ENCODE measurements at places on chromosomes 1 and 21.
A peak's percentile ranks its signal among the peaks of the same experiment; 100 is the strongest.

GRCh38 chr1:87805666-87806378 is 477.1 kb downstream of the LMO4 start:
- peak; percentile 79 for DNase-seq

DNA sequence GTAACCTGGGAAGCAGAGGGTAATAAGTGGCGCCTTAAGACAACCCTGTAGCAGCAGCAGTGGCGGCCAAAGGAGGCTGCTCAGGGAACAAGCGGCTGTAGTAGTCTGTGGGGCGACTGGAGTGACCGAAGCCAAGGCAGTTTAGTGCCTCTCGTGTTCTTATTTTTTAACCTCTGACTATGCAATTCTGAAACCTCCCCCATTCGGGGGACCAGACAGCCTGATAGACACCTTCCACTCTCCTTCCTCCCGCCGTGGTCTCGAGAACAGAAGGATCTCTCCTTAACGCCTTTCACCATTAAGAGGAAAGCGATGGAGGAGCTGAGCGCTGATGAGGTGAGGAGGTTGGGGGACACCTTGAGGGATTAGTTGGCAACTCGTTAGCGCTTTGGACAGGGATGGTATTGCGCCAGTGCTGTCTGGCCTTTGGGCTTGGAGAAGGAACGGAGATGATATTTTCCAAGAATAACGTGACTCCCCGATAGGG is 644 bp downstream of the UBE4B start:
- DNase-seq = peak; percentile 38

- no peak for DNase-seq
These were observed 835 bp upstream of the TSPAN2 start for GRCh38 chr1:115090186-115090490.

DNA sequence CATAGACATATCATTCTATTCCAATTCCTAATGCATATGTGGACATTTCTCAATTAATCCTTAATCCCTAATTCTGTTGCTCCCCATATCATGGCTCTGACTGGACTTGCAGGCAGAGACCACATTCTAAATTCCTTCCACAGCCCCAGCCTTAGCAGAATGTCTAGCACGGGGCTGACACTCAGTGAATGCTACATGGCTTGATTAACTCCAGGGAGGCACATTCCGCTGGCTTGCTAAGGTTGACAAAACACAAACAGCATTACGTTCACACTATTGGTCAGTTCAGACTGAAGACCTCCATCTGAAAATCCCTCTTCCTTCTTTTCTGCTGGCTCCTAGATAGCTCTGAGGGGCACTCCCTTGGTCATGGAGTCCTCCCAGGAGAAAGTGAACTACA is 119.4 kb downstream of the ASTN1 start:
- DNase-seq = no peak

GRCh38 chr1:204714861-204715511 is 29.4 kb upstream of the LRRN2 start:
- no peak for DNase-seq

GRCh38 chr1:203751051-203751450 is 13.9 kb upstream of the LAX1 start:
- peak; percentile 20 for DNase-seq

GRCh38 chr1:97337250-97338030 is 583.4 kb downstream of the DPYD start:
- no peak for DNase-seq

DNA sequence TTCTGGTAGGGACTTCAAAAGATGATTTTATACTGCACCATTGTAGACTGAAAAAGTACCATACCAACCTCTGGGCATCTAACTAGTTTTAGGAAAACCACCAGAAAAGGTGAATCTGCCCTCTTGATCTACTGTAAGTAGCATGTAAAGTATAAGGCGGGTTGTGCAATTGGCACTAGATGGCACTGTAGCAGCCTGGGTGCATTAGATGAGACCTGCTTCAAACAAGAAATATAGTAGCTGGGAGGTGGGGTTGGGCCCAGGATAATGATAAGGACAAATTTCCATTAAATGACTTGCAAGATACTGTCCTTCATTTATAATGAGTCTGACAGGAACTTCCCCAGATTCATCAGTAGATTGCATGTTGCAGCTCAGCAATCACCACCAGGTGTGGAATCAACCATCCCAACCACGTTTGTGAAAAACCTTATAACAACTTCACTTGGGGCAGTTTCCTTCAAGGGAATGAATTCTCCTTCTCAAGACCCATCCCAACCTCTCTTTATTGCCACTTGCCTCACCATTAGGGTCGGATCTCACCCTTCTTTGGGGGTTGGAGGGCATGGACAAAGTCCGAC is 37.3 kb upstream of the IL10 start:
- DNase-seq = peak; percentile 37

GRCh38 chr21:39125752-39126485 is 57.3 kb downstream of the PSMG1 start:
- DNase-seq = peak; percentile 72

DNA sequence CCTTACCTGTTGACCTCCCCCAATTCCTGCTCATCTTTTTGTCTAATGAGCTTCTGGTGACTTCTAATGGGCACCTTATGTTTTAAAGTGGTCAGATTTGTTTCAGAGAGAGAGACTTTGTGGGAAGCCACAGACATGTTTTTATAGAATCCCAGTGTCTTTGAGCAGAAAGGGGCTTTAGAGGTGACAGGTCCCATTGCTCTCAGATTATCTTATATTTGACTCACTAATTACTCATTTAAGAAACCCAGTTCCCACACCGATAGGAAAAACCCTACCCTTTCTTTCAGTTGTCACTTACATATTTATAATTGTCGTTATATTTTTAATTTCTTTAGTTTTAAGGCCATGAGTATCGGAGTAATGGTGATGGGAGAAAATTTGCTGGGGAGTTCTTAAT is 215.5 kb downstream of the CAMTA1 start:
- DNase-seq = no peak

GRCh38 chr1:248421384-248421783 is 18.5 kb downstream of the OR2T1 start:
- peak; percentile 35 for DNase-seq

DNA sequence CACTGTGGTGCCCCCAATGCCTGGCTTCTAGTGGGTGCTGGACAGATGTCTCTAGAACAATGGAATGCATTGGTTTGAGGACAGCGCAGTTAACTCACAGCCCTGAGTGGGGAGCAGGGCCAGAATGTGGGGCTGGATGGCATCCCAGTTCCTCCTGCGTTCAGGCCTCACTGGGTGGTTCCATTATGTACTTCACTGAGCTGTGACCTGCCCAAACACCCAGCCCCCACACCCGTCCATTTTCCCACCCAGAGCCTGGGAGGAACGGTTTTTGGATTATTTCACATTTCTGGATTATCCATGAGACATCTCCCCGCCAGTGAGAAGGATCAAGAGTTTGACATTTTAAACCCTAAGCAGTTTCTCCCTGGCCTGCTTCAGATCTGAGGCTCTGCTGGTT is 55.3 kb upstream of the WASF2 start:
- peak; percentile 62 for DNase-seq

GRCh38 chr1:29516063-29516820 is 279.9 kb downstream of the PTPRU start:
- no peak for DNase-seq

DNA sequence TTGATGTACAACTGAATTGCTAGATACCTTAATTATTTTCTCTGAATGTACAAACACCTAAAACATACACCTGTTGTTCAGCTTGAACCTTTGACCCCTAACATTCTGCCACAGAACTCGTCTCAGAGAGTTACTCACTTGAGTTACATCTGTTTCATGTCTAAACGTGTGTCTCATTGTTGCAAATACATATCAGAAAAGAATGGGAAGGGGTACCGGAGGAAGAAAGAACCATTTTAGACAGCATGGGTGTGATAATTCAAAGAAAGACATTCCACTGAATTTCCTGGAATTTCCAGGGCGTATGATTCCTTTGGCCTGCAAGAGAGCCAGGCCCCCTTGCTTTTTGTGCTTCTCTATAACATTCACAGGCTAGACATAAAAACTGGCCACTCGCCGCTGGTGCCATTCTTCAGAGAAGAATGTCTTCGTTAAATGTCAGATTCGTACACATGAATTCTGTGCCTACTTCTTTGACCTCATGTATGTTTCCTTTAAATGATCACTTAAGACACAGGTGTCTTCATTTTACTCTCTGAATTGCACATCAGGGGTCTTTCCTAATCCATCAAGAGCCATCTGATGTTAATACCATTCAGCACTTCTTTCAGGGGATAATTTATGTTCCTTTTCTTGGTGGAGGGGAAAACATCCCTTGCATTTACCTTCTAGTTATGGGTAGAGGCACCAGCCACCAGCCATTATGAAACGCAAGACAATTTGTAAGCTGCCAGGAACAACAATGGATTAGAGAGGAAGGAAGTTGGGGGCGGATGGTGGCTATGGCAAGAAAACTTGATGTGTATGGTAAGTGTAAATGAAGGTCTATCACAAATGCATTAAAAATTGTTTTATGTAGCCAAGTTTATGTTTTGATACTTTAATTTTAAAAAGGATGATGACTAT is 12.7 kb downstream of the ATF3 start:
- DNase-seq = no peak

DNA sequence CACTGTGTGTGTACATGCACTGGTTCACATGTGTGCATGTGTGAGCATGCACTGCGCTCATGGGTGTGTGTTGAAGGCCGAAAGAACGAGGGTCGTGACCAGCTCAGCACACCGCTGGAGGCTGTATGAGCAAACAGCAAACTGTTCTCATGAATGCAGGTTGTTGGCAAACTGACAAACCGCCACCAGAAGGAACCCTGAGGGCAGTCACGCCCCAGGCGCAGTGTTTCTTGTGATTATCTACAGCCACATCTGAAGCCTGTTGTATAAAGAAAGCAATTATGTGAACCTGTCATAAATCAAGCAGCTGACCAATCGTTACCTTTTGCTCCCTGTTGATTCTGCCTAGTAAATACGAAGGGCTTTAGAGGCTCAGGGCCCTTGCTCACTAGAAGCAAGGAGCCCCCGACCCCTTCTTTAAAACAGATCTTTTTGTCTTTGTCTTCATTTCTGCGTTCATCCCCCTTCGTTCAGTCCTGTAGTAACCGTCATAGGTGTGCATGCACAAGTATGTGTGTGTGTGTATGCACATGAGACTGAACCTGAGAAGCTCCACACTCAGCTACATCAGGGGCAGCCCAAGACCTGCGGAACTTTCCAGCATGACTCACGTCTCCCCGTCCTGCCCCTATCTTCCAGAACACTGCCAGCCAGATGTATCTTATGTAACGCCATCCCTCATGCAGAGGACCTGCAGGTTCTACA is 16.8 kb upstream of the RIPK4 start:
- peak; percentile 69 for DNase-seq
